Putamen (tissue), 1 donor: ENCODE measurements at places on chromosomes 3 and 15.

DNA sequence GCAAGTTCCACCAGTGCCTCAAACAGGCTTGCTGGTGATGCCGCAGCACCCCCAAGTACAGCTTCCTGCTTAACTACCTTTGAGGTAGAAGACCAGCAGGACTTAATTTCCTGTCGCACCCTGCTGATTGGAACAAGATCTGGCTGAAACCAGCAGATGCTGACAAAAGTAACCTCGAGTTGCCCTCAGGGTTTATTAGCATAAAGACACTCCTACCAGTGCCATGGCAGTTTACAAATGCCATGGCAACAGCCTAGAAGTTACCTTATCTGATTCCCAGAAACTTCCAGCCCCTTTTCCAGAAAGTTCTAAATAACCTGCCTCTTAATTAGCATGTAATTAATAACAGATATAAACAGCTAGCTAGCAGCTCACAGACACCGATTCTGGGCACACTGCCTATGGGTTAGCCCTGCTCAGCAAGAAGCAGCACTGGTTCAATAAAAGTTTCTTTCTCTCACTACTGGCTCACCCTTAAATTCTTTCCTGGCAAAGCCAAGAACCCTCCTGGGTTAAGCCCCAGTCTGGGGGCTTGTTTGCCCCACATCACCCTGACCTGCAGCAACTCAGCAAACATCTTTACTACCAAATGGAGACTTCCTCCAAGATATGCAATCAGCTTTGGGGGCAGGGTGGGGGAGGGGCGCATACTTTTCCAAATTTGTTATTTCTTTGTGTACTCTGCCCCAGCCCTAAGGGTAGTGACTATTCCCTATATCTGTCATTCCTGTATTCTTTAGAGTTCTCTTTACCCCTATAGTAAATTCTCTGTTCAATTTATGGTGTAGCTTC lies 54.2 kb downstream of the MAP4 start:
- peak; percentile 13 for DNase-seq

GRCh38 chr15:39153058-39153714 lies 427.7 kb upstream of the THBS1 start:
- no peak for DNase-seq

- peak; percentile 23 for DNase-seq
Observed at GRCh38 chr3:194395778-194396538, 3.1 kb downstream of the GP5 start.

- DNase-seq = peak; percentile 37
Observed at GRCh38 chr3:126394179-126394976, at the start of gene CFAP100. TSS of gene CFAP100 (plus strand) at chr3:126394909. CDS start at chr3:126396001, 1,092 bp downstream.

- peak; percentile 58 for DNase-seq
Observed at GRCh38 chr15:85858586-85859375, 64.1 kb upstream of the KLHL25 start.

- DNase-seq = no peak
Observed at GRCh38 chr3:122665881-122666280, 14.8 kb upstream of the PARP14 start.

- DNase-seq = no peak
Observed at GRCh38 chr3:126969586-126969985, 13.3 kb upstream of the PLXNA1 start.

GRCh38 chr15:39781967-39782302 lies 706 bp downstream of the FSIP1 start:
- DNase-seq = no peak

GRCh38 chr3:119161240-119161639 lies 12.2 kb upstream of the UPK1B start:
- DNase-seq = no peak

DNA sequence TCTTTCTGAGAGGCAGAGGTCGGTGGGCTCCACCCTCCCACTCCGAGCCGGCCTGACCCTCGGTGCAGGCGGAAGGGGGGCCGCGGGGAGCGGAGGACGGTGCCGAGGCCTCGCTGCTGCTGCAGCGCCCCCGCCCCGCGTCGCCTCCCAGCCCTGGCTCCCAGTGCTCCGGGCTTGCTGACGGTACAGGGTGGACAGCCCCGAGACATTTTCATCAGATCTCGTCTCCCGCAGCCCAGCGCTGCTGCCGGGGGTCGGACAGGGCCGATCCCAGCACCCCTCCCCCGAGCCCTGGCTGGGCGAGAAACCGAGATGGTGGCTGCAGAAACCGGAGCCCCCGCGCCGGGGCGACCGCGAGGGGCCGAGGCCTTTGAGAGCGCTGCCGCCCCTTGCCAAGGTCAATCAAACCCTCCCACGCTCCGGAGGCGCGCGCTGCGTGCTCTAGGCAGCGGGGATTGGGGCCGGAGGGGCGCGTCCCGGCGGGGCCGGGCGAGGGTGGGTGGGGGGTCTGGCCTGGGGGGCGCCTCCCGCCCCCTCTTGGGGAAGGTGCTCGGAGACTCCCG lies 42.5 kb downstream of the EPHB3 start:
- no peak for DNase-seq
